Ascending aorta (tissue), 2 donors: ENCODE measurements at places on chromosomes 4 and X.

- no peak for DNase-seq
These were observed 31.3 kb downstream of the DRD5 start for GRCh38 chr4:9812501-9813340.

- DNase-seq, result peak; percentile 79
These were observed at the start of gene ZNF518B for GRCh38 chr4:10457255-10457801. TSS of gene ZNF518B (minus strand) at chr4:10457426. CDS start at chr4:10446328, 11,098 bp downstream.

DNA sequence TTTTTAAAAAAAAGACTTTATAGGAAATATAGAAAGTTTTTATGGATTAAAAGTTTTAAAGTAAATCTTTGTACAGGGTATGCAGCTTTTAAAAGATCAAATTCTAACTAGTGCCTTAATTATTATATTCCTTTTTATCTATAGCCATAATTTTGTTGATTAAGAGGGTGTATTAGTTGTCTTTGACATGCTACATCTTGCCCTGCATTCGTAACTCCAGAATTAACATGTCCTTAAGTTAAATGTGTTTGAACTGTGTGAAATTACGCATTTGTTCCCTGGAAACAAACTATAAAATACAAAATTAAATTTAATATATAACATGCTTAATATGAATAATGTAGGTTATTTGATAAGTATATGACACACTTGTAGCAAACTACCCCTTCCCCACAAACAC lies 66.3 kb downstream of the PTPN13 start:
- no peak for DNase-seq

- no peak for DNase-seq
These were observed 94.4 kb downstream of the NWD2 start for GRCh38 chr4:37338972-37339371.

- no peak for DNase-seq
These were observed 176.0 kb downstream of the TLL1 start for GRCh38 chr4:166049036-166049435.

- no peak for DNase-seq
These were observed 321.0 kb upstream of the CXXC4 start for GRCh38 chr4:104815665-104816064.

GRCh38 chrX:9542761-9543111 lies 77.9 kb downstream of the TBL1X start:
- DNase-seq, result no peak

GRCh38 chr4:179626687-179627086 lies 2184.4 kb upstream of the AGA start:
- no peak for DNase-seq

GRCh38 chrX:48179691-48180090 lies 16.9 kb downstream of the SSX5 start:
- no peak for DNase-seq

- DNase-seq, result no peak
These were observed 97.4 kb downstream of the COL4A5 start for GRCh38 chrX:108537005-108537404.

GRCh38 chrX:135480076-135480475 lies 40.4 kb upstream of the INTS6L start:
- DNase-seq, result no peak

DNA sequence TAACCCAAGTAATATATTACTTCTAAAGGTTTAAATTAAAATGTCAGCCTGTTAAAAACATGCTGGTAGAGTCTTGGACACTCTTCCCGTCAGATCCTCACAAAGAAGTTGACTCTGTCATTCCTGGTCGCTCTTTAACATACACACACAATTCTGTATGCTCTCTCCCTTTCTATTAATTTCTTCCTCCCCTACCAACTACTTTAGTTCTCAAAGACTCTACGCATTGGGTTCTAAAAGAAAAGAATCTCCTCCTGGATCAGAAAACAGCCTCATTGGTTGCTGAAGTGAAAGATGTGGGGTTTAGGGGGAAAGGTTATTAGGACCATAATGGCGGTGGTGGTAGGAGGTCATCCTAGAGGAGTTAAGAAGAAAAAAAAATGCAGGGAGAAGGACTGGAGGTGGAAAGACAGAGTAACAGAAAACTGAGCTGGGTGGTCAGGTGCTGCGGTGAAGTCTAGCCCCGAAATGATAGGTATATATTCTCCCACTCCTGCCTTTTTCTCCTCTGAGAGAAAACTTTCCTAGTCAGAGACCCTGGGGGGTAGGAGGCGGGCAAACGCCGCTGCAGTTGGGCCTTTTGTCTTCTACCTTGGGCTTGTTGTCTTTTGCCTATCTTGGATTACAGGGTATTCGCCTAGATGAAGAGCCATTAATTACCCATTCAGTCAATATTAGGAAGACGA lies 5.2 kb upstream of the PITX2 start:
- DNase-seq, result no peak

DNA sequence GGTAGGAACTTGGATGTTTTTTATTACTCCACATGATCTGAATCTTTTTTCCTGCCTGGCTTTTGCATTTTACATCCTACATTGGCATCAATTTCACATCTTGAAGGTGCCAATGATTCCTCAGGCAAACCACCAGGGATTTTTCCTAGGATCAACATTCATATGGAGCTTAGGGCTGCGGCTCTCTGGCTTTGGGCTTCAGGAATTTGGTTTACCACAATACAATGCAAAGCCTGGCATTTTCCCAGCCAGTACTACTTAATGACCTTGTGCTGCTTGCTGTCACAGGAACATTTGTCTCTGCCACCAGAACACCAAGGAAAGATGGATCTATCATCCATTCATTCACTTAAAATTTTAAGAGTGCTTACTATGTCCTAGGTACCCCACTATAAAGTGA lies 180.7 kb downstream of the PDGFC start:
- no peak for DNase-seq

- DNase-seq, result no peak
These were observed 58.1 kb downstream of the FAM114A1 start for GRCh38 chr4:38925492-38926413.

- no peak for DNase-seq
These were observed 465 bp downstream of the BMPR1B start for GRCh38 chr4:94758141-94758699.

DNA sequence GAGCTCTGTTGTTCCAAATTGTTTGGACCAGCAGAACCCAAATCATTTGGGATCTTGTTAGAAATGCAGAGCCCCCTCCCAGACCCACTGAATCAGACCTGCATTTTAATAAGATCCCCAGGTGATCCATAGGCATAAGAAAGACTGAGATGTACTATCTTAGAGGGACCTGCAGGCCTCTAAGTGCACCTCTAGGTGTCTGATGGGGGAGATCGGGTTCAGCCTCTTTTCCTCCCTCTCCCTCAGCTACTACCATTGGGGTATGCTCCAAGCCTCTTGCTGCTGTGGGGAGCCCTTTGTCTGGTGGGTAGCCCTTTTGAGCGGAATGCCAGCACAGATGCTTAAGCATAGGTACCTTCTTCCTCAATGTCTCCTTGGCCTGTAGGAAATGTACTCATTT lies 63.8 kb upstream of the RPS6KA3 start:
- DNase-seq, result no peak

GRCh38 chr4:79917246-79917645 lies 155.8 kb downstream of the ANTXR2 start:
- DNase-seq, result no peak

- no peak for DNase-seq
These were observed 59.4 kb downstream of the TMPRSS11F start for GRCh38 chr4:68070302-68070701.

DNA sequence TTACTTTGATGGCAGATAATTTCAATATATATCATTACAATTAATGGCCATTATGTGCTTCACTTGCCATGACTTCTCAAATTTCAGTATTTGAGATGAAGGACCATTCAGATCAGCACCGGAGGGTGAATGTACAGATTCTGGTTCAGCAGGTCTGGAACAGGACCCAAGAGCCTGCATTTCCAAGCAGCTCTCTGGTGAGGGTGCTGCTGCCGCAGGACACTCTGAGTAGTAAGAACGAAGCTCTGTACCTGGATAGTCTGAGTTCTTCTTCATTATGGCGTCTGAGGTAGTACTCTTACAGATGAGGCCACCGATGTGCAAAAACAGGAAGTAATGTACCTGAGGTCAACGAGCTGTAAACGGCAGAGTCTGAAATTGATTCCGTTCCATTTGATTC lies 228.2 kb downstream of the FBXW7 start:
- DNase-seq, result no peak

DNA sequence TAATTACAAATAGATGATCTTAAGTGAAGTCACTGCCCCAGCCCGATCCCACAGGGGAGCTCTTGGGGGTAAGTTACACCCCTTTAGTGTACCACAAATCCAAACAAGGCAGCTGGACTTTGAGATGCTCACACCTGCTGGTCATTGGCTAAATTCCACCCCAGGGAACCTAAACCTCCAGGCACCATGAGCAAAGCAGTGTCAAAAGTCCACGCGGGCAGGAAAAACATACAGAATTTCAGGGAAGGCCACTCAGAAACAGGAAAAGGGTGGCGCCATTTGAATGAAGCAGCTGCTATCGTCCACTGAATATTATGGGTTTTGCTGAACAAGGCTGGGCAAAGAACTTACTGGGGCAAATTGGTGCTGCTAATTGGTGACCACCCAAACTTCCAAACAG lies 30.9 kb downstream of the SUPT20HL1 start:
- DNase-seq, result no peak

DNA sequence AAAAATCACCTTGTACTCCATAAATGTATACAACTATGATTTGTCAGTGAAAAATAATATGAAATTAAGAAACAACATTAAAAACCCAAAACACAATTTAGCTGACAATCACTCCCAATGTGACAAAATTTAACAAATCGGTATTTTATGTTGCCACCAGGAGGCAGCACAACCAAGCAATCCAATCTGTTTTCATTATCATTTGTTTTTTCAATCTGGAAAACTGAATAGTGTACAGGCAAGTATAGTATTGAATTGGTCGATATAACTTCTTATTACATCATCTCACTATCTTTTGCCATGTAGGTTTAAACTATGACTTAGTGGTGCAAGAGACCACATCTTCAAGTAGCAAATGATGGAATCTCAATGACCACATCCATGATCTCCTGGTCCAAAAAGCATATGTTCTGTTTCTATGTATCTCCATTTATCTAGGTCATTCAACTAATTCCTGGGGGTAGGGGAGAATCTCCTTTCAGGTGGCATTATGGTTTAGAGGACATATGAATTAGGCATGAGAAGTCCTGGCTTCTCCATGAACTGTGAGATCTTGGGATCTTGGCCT lies 112.9 kb upstream of the AGA start:
- DNase-seq, result no peak

- no peak for DNase-seq
These were observed 18.4 kb downstream of the DDX3X start for GRCh38 chrX:41352329-41352838.

DNA sequence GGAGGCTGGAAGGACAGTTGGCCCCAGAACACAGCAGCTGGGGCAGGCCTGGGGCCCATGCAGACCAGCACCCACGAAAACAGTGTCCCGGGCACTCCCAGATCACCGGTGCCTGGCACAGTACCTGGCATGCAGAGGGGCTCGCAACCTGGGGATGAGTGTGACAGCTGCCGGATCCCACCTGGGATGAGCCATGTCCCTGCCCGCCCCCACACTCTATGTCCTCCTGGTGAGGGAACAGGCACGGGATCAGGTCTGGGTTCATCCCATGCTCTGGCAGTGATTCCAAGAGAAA lies 22.8 kb upstream of the PPP2R2C start:
- no peak for DNase-seq

- no peak for DNase-seq
These were observed 10.1 kb downstream of the STIM2 start for GRCh38 chr4:26870576-26871262.

- DNase-seq, result no peak
These were observed 49.8 kb downstream of the FGFRL1 start for GRCh38 chr4:1061056-1061700.

GRCh38 chr4:53273726-53274125 lies 92.1 kb downstream of the SCFD2 start:
- DNase-seq, result no peak

DNA sequence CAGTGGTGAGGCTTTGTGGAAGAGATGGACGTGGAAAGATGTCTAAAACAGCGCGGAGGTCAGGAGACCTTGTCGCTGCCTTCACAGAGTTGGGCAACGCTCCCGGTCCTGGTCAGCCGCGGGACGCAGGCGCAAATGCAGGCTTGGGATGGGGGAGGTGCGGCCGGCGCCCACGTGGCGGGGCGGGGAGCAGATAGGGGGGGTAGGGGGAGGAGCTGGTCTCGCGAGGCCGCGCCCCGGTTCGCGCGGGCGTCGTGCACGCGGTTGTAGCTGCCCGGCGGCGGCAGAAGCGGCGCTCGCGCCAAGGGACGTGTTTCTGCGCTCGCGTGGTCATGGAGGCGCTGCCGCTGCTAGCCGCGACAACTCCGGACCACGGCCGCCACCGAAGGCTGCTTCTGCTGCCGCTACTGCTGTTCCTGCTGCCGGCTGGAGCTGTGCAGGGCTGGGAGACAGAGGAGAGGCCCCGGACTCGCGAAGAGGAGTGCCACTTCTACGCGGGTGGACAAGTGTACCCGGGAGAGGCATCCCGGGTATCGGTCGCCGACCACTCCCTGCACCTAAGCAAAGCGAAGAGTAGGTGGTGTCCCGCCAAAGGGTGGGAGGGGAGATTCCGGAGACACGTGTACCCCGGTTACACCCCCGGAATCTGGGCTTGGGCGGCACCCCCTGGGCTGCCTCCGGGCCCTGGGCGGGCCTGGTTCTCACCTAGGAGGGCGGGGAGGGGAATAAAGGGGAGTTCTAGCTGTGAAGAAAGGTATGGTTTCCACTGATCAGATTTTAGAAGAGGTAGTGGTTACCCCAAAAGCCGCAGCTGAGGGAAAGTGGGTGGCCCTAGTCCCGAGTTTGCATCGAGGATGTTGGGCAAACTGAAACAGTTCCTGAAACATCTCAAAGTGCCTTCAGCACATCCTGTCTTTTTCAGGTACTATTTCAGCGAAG lies at the start of gene PRDX4:
Gene PRDX4, plus strand, starts transcription at position 255 of the 939 bp plus-strand sequence. Its CDS starts 78 bp downstream, at position 333.
- peak; percentile 90 for DNase-seq

- no peak for DNase-seq
These were observed 52.8 kb upstream of the ANKRD17 start for GRCh38 chr4:73311428-73311827.

- no peak for DNase-seq
These were observed 70.4 kb upstream of the ANXA3 start for GRCh38 chr4:78481180-78481579.

GRCh38 chr4:26082565-26082964 lies 168.5 kb downstream of the SMIM20 start:
- DNase-seq, result no peak

DNA sequence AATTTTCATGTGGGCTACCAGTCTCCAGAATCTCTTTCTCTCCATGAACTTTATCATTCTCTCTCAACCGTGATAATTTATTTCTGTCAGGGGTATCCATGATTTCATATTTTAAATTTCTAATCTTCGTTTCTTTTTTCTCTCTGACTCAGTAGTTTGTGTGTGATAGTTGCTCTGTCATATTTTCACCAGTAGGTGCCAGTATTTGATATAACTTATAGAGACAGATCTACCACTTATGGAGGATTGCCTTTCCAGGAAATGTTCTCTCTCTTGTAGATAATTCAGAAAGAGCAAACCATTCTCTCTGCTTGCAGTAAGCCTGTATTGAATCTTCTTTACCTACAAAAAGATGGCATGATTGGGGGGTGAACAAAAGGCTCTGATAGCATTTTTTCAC lies 79.3 kb upstream of the DYNLT3 start:
- DNase-seq, result no peak

GRCh38 chr4:98664959-98665358 lies 6.5 kb upstream of the TSPAN5 start:
- DNase-seq, result no peak

- DNase-seq, result no peak
These were observed 588.3 kb downstream of the SPRY1 start for GRCh38 chr4:123984886-123985285.

- no peak for DNase-seq
These were observed 64.5 kb downstream of the DRD5 start for GRCh38 chr4:9845791-9846493.
